Stimulated activated CD4-positive, alpha-beta T cell treated with anti-CD3 and anti-CD28 coated beads, Interleukin-4, amount 100 ng/mL, for 48 hours (primary cell): ENCODE measurements at places on chromosomes 7 and 10.
A peak's percentile ranks its signal among the peaks of the same experiment; 100 is the strongest.

- DNase-seq: no peak
Measured at GRCh38 chr10:30812018-30812851, 182.7 kb upstream of the LYZL2 start.

DNA sequence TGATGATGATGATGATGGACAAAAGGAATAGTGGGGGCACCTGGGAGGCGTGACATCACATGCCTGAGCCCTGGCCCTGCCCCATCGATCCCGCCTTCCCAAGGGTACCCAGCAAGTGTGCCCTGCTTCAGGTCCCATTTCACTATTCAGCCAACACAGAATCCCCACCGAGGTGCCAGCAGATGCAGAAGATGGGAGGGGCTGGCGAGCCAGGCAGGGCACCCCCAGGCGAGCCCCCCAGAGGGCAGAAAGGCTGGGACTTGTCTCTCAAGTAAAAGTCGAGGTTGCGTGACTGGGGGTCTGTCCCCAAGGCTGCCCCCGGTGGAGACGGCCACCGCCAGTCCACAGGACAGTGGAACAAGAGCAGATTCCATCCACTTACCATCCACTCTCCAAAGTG lies 57.5 kb downstream of the INSIG1 start:
- DNase-seq: no peak

GRCh38 chr7:149727899-149728476 lies 45.4 kb downstream of the ZNF467 start:
- no peak for DNase-seq

GRCh38 chr7:131967216-131967730 lies 410.8 kb upstream of the PODXL start:
- no peak for DNase-seq

GRCh38 chr10:30185916-30186315 lies 126.5 kb upstream of the JCAD start:
- DNase-seq: no peak

- DNase-seq: no peak
Measured at GRCh38 chr7:33819658-33820057, 85.7 kb upstream of the BMPER start.

DNA sequence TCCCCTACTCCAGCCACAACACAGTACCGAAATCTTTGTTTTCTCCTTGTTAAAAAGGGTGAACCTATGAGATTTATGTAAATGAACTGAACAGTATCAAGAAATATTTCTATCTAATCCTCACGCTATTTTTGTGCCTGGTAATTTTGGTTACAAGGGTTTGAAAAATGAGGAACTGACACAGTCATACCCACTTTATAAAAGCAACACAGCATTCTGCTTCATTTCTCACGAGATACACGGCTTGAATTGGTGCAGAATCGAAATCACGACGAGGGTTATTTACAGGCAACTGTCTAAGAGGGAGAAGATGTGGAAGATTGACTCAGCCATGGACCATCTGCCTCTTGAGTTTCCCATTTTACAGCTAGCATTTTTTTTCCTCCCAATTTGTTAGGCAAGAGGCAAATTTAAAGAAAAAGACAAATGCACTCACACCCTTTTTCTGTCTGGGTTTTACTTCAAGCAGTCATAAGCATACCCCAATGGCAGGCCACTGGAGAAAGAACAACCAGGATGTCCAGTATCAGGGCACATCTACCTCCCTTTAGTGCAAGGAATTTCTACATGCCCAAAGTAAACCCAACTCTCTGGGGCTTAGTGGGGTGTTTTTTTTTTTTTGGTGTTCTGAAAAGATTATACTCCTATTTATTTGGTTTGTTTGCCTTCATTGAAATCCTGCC lies 108.1 kb downstream of the ITGB8 start:
- DNase-seq: no peak

DNA sequence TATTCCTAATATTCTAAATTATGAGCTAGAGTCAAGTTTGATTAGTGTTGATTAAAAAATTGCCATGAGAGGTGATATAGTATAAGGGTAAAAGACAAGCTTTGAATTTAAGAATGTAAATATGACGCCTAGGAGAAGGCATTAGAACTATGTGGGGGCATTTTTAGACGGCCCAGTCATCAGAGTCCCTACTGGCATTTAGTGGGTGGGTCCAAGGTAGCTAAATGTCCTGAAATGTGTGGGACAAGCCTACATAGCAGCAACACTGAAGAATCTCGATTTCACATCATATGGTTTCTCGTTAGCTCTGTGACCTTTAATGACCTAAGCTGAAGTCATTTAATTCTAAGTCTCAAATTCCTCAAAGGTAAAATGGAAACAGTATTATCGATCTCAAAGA lies 133.5 kb downstream of the SGMS1 start:
- no peak for DNase-seq

DNA sequence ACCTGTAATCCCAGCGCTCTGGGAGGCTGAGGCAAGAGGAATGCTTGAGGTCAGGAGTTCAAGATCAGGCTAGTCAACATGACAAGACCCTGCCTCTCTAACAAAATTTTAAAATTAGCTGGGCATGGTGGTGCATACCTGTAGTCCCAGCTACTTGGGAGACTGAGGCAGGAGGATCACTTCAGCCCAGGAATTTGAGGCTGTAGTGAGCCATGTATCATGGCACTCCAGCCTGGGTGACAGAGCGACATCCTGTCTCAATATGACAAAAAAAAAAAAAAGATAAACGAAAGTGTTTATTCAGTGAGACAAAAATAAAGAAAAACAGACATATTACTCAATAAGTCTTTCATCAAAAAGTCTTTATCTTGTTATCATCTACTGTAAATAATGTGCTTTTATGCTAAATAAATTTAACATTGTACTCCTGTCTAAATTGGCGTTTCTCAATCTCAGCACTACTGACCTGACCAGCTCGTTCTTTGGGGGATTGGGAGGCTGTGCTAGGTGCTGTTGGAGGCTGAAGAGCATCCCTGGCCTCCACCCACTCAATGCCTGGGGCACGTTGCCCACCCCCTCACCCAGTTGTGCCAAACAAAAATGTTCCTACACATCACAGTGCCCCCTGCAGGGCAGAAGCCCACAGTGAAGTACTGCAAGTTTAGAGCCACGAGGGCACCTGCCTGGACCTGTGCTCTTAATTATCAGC lies 57.7 kb downstream of the NCAPG2 start:
- DNase-seq: no peak

DNA sequence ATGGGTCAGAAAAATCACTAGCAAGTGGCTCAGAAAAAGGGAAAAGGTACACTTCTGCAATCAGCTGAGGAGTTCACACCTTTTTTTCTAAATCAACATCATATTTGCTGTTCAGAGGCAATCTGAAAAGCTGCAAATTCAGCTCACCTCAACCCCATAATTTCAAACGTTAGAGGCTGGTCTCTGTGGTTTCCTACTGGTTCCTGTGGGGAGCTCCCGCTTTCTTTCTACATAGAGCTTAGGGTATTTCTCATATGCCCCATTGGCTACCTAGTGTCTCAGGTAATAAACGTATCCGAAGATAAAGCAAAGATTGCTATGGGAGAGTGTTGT lies 5.2 kb upstream of the ZNF22 start:
- DNase-seq: no peak

DNA sequence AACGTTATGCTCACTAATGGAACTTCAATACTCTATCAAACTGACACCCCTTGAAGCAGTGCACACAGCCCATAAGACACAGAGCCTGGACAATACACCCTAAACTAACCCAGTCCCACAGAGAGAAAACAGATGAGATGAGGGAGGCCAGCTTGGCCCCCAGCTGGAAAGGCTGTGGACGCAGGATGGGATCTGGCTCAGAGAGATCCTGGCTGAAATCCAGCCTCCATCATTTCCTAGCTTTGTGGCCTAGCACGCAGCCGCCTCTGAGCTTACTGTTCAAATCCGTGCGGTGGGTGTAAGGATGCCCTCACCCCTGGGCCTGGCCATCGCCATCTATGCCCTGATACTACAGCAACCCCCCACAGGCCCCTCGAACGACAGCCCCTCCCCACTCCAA lies 32.7 kb downstream of the SNX8 start:
- no peak for DNase-seq

- DNase-seq: no peak
Measured at GRCh38 chr7:120353171-120353570, 80.2 kb downstream of the KCND2 start.

GRCh38 chr10:35554036-35554435 lies 51.1 kb upstream of the GJD4 start:
- no peak for DNase-seq

- DNase-seq: no peak
Measured at GRCh38 chr10:93186653-93187052, 113.0 kb downstream of the CYP26A1 start.

DNA sequence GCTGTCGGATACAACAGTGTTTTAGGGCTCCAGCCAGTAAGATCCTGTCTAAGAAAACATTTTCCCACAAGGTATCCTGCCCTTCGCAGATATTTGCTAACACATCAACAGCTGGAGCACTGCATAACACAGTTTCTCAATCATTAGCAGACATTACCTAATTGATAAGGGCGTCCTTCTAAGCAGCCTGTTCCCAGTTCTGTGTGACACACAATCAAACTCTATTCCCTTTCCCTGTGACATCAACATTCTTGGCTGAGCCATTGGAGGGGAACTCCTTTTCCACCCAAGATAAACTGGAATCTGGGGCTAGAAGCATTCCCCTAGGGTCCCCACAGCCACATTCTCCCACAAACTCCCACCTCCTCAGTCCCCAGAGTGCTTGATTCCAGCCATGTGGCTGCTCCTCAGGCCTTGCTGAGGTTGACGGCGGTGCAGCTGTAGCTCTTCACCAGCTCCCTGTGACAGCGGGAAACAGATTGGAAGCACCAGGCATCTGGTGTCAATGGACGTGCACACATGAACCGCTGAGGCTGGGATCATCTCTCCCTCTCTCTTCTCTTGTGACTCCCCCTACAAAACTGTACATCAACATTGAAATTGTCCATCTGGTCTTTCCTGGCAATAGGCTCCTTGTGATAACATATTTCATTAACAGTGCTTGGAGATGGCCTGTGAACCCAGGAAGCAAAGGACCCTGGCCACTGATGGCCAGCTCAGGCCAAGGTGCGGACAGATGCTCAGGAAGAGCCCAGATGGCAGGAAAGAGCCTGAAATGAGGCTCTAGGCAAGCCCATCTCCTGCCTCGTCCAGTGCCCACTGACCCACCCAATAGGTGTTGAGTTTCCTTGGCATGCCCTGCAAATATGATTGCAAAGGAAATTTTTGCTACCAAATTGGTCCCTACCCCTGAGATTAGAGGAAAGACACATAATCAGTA lies 131.1 kb upstream of the TBX20 start:
- DNase-seq: no peak

GRCh38 chr10:21290499-21291160 lies 234.9 kb downstream of the SKIDA1 start:
- DNase-seq: no peak

GRCh38 chr10:7525314-7526016 lies 114.6 kb upstream of the SFMBT2 start:
- peak; percentile 55 for DNase-seq

DNA sequence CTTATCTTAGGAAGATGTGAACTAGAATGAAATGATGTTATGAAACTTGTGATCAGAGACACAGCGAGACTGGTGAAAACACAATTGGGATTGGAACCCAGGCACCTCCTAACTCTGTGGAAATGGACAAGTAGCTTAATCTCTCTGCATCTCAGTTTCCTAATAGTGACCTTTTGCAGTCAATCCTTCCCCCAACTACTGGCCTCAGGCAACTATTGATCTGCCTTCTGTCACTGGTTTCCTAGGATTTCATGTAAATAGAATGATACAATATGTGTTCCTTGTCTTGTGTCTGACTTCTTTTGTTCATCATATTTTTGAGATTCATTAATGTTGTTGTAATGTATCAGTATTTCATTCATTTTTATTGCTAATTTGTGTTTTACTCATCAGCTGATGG lies 341.7 kb downstream of the REEP3 start:
- no peak for DNase-seq

DNA sequence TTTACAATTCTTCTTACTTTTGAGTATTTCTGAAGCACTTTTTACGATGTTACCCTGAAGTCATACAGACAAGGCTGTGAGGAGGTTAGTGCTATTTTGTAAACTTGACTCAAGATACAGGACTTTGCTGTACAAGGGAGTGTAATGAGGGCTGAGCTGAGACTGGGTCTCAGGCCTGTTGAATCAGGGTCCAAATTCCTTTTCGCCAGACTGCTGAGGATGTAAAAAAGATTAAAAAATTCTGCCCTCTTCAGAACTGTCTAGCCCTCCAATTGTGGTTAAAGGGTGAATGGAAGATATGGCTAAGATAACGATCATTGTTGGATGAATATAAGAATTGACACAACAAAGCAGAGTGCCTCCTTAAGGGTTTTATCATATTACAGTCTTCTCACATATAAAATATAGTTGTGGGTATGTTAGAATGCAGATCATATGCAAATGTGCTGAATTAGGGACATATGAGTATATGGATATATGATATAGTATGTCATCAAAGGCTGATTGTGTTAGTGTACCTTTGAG lies 165.4 kb downstream of the SUGCT start:
- DNase-seq: no peak

GRCh38 chr7:3309956-3310355 lies 8.9 kb downstream of the SDK1 start:
- DNase-seq: no peak

GRCh38 chr7:140275069-140275965 lies 98.5 kb upstream of the KDM7A start:
- DNase-seq: no peak

- no peak for DNase-seq
Measured at GRCh38 chr7:140876519-140877248, 48.0 kb downstream of the BRAF start.

DNA sequence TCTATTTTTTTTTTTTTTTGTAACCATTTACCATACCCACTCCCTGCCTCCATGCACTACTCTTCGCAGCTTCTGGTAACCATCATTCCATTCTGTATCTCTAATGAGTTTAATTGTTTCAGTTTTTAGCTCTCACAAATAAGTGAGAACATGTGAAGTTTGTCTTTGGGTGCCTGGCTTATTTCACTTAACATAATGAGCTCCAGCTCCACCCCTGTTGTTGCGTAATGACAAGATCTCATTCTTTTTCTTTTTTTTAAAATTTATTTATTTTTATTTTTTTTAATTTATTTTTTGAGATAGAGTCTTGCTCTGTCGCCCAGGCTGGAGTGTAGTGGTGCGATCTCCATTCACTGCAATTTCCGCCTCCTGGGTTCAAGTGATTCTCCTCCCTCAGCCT lies 142.3 kb upstream of the PCLO start:
- DNase-seq: no peak
